ENCODE measurements at places on chromosomes 6 and 20.
A peak's percentile ranks its signal among the peaks of the same experiment; 100 is the strongest.

- no peak for DNase-seq
These were observed 222.3 kb downstream of the IBTK start for GRCh38 chr6:82025271-82025670.

- no peak for DNase-seq
These were observed 130.9 kb downstream of the DTNBP1 start for GRCh38 chr6:15531973-15532372.

- DNase-seq = no peak
These were observed 23.7 kb downstream of the OSBPL2 start for GRCh38 chr20:62262064-62262463.

GRCh38 chr6:116945809-116946208, 68.8 kb downstream of the RFX6 start:
- no peak for DNase-seq

DNA sequence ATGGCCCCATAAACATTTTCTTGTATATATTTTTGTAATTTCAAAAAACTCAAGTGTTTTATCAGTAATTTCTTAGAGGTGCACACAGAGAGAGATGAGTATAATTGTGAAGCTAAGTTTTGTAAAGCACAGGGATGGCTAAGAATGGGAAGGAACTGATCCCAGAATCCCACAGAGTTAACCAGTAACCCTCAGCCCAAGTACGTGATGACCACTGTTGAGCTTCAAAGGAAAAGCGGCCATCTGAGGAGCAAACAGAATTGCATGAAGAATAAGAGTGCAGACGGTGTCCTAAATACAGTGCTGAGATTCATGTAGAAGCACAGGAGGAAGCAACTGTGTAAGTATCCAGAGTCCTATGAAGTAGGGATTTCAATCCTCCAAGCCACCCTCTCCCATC, 28.1 kb upstream of the HLA-C start:
- no peak for DNase-seq

- no peak for DNase-seq
These were observed 121.4 kb downstream of the UNC5CL start for GRCh38 chr6:40917603-40918002.

GRCh38 chr20:11178946-11179654, 505.3 kb upstream of the JAG1 start:
- DNase-seq = no peak

- DNase-seq = no peak
These were observed 19.2 kb downstream of the BLTP3A start for GRCh38 chr6:34810936-34811632.

DNA sequence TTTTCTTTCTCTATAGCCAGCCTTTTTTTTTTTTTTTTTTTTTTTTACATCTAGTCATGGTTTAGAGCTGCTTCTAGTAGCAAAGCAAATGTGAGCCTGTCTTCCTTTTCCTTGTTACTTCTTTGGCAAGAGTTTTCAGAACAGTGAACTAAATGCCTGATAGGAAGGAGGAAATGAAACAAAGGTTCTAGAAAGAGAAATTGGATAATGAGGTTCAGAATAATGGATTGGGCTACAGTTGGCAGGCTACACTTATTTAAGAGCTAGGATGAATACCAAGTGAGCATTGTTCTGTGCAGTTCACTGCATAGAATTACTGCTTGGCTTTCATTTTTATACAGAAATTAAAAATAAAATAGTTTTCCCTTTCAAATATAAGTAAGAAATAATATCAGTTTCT, 78.6 kb downstream of the HIVEP1 start:
- DNase-seq = no peak

DNA sequence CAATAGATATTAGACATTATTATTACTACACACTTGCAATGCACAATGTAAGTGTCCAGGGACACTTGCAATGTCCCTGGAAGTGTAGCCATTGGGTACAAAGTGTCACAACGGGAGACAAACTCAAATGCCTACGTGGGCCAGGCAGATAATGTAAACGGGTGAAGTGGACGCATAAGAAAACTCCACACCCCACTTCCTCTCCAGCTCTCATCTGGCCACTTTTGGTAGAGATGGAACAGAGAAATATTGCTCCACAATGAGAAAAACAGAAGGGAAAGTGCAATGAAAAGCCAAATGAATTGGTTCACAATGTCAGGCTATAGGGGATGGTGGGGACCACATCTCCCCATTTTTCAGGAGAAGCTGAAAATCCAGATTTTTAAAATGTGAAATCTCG, 9.4 kb downstream of the SULF2 start:
- no peak for DNase-seq

- DNase-seq = no peak
These were observed 75.9 kb upstream of the GATA5 start for GRCh38 chr20:62551407-62552323.

GRCh38 chr6:82616386-82617028, 252.9 kb downstream of the TPBG start:
- DNase-seq = no peak

- no peak for DNase-seq
These were observed 629.7 kb upstream of the IMPG1 start for GRCh38 chr6:76702187-76702586.

- no peak for DNase-seq
These were observed 396.7 kb upstream of the JARID2 start for GRCh38 chr6:14849185-14849584.

DNA sequence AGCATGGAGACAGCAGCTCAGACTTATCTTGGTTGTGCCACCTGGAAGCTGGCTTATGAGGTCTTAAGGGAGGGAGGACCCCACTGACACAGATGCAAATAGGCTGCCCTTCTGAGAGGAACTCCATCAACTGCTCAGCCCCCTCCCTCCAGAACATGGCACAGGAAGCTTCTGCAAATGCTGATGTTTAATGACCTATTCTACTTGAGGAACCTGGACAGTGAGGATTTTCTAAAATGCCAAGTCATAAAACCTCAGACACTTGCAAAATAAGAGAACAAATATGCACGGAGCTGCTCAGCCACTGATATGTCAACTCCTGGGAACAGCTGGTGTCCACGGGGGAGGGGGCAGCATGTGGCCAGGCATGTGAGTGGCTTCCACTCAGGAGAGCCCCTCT, 3.5 kb downstream of the CST9 start:
- peak; percentile 36 for DNase-seq

DNA sequence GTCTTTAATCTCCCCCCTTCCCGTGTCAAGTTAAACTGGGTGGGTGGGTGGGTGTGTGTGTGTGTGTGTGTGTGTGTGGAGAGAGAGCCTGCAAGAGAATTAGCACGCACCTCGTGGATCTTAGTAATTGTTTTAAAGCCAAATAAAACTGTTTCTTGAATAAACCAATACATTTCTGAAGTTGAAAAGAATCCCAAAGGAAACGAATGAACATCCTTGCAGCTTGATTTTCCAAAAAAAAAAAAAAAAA, 381 bp upstream of the BICRAL start:
- no peak for DNase-seq

DNA sequence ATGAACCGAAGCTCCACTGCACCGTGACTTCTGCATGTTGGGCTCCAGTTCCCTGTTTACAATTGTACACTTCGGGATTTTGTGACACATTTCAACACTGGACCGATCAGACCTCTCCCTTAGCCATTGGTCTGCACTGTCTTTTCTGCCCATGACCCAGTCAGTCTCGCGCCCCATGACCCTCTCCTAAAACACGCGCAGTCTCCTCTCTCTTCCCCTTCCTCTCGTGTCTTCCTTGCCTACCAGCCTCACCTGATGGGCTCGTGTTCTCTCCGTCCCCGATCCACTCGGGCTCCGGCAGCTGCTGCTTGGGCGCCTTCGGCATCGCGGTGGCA, 535 bp upstream of the ABCF1 start:
- DNase-seq = no peak

- DNase-seq = no peak
These were observed 469 bp upstream of the XRN2 start for GRCh38 chr20:21302664-21303060.

GRCh38 chr6:113414511-113414910, 442.6 kb upstream of the MARCKS start:
- peak; percentile 15 for DNase-seq

GRCh38 chr6:73377225-73377624, 7.5 kb upstream of the OOEP start:
- DNase-seq = no peak

GRCh38 chr20:39676857-39677391, 714.8 kb downstream of the DHX35 start:
- peak; percentile 11 for DNase-seq

DNA sequence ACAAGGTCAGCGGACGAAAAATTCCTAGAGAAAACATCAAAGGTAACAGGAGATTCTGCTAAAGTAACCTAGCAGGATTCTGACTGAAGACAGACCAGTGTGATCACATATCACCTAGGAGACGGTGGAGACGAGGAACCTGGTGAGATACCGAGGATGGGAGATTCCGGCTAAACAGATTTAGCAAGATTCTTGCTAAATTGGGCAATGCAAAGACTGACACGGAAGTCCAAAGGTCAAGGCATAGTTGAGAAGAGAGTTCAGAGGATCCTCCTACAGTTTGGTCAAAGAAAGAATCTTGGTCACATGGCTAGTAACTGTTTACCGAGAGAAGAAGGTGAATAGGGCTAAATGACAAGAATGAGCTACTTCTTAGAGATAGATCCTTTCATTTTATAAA, 61.1 kb downstream of the TMEM170B start:
- no peak for DNase-seq

GRCh38 chr6:170008294-170008785, 256.9 kb downstream of the ERMARD start:
- DNase-seq = no peak

GRCh38 chr6:5235830-5236229, 24.9 kb downstream of the LYRM4 start:
- no peak for DNase-seq

GRCh38 chr6:85172705-85173104, 277.2 kb upstream of the NT5E start:
- no peak for DNase-seq

- peak; percentile 6 for DNase-seq
These were observed 1006.2 kb upstream of the CITED2 start for GRCh38 chr6:140380427-140381218.

GRCh38 chr20:14902432-14903089, 565.1 kb upstream of the FLRT3 start:
- no peak for DNase-seq

DNA sequence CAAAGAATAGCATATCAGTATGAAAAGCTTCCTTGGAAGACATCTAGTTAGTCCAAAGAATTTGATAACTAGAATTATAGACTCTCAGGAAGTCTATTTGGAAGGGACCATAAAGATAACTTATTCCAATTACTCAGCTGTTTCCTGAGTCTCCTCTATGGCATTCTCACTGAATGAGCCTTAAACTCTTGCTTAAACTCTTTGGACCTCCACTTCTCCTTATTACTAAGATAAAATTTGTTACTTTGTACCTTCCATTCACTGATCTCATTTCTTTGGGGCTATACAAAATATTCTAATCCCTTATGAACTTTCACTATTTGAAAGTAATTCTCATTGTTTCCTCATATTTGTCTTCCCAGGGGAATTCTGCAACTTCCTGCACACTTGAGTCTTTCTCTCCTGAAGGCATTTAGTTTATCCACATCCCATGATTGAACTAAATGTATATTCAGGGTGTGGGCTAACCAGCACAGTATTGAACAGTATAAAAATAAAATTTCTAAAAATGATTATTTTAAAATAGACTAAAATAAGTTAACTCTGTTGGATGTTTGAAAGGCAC, 67.1 kb upstream of the NOTCH4 start:
- no peak for DNase-seq

DNA sequence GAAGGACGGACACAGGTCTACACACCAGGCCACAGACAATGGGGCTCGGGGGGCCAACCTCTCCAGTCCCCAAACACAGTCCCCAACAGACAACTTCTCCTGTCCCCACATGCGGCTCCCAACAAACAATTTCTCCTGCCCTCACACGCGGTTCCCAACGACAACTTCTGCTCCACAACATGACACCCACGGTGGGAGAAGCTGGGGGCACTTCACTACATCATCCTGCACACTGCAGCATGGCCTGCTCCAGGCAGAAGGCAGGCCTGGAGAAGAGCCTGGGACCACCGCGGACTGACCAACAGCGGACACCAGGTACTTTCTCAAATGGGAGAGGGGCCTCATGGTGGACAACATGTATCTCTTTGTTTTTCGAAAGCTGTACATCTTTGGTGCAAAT, 6.7 kb downstream of the TAF4 start:
- no peak for DNase-seq

- peak; percentile 20 for DNase-seq
These were observed 103.0 kb downstream of the BCKDHB start for GRCh38 chr6:80209430-80209829.

DNA sequence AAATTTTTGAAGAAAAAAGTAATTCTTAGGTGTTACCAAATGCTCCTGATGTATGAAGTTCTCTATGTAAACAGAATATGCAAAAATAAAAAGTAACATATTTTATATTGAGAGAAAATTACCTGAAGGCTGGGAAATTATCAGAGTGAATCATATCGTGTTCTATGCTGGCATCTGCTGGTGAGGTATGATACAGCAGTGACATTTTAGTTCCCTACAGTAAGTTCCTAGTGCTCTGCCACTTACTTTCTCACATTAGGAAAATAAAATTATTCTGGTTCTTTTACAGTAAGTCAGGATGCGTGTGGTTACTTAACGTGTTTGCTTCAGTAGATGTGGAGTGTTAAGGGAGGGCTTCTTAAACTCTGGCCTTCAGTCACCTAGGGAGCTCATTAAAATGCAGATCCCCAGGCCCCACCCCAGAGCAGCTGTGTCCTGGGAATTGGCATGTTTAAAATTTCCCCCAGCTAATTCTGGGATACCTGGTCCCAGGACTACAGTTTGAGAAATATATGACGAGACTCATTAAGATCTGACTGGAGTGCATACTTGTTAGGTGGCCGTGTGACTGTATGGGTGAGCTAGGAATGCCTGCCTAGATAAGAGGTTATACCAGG, 3.2 kb downstream of the ACTR5 start:
- DNase-seq = peak; percentile 77

- DNase-seq = no peak
These were observed 5.1 kb downstream of the GPX5 start for GRCh38 chr6:28530777-28531176.

GRCh38 chr6:15754035-15754705, 91.3 kb upstream of the DTNBP1 start:
- DNase-seq = peak; percentile 12

DNA sequence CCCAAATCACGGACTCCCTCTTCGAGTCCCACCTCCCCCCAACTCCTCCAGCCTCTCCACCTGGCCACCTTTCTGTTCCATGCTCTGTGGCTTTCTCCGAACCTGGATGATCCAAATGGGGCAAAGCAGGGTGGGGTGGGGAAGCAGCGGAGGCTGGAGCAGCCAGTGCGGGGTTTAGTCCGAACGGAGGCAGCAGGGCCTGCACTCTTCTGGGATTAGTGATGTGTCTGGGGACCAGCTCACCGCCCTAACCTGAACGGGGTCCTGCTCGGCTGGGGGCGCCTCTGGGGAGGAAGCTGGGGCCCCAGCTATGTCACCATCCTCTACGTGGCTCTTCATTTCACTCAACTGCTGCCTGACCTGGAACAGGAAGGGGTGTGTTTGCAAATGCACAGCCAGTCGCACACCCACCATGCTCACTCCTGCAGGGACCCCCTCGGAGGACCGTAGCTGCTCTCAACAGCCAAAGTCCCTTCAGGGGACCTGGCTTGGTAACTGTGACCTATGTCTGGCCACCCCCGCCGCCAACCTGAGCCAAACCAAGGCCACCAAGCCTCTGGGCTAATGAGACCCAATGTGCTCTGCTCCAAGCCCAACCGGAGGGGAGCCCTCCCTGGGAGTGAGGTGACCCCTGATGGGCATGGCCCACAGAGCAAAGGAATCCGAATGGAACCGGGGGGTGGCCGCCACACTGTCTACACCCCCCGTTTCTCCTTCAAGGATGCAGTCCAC, 46.8 kb downstream of the DSTN start:
- DNase-seq = no peak

- DNase-seq = peak; percentile 45
These were observed 75.9 kb downstream of the PLCG1 start for GRCh38 chr20:41213150-41213820.

GRCh38 chr20:56628015-56628872, 862 bp upstream of the TFAP2C start:
- no peak for DNase-seq

Data from hematopoietic multipotent progenitor cell treated with erythropoietin and hydrocortisone succinate and interleukin-3 and kit ligand, for 6 days (in vitro differentiated cells).